ENCODE measurements at places on chromosomes 4 and X. TPM values are rescaled to one million over a fixed set of nuclear protein-coding genes. Genes with fewer than 3 reads are reported as not detected.
A peak's percentile ranks its signal among the peaks of the same experiment; 100 is the strongest.

GRCh38 chr4:169100670-169101101 is 90.6 kb upstream of the CBR4 start:
- DNase-seq = no peak

- DNase-seq = no peak
These were observed 302.0 kb downstream of the FRMPD4 start for GRCh38 chrX:12440246-12440645.

GRCh38 chr4:53616219-53616618 is 24.9 kb upstream of the LNX1 start:
- no peak for DNase-seq

ADH1C gene
- 0.13 TPM for polyA plus RNA-seq

GRCh38 chr4:108247387-108248049 is 78.8 kb upstream of the LEF1 start:
- no peak for DNase-seq

- no peak for DNase-seq
These were observed 24.9 kb upstream of the MTM1 start for GRCh38 chrX:150543230-150544155.

DNA sequence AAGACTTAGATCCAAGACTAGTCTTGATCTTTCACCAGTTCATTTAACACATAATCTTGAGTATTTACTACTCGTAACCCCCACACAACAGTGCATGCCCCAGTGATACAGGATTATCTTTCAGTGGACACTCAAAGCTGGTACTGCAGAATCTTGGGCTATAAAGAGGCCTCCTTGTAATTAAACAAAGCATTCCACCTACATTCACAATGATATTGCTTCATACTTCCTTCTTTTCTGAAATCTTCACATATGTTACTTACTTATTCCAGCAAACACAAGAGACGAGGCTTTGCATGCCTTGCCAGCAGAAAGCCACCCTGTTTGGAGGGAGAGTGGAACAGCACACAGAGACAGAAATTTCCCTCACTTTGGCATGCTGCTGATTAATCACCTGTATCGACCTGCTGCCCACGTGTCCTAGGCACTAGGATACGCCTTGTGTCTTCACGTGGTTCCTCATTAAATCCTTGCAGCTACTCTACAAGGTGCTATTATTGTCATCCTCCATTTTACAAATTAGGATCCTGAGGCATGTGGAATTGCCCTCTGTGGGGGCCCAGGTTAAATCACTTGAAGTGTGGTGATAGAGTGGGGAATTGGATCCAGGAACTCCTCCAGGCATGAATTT is 77.3 kb downstream of the FAM184B start:
- DNase-seq = no peak

CCSER1 gene
- not detected for polyA plus RNA-seq

NALF2 gene
- not detected for polyA plus RNA-seq

TCEAL6 gene
- polyA plus RNA-seq = not detected

- DNase-seq = no peak
These were observed 35.7 kb upstream of the FAM241A start for GRCh38 chr4:112109360-112110058.

DNA sequence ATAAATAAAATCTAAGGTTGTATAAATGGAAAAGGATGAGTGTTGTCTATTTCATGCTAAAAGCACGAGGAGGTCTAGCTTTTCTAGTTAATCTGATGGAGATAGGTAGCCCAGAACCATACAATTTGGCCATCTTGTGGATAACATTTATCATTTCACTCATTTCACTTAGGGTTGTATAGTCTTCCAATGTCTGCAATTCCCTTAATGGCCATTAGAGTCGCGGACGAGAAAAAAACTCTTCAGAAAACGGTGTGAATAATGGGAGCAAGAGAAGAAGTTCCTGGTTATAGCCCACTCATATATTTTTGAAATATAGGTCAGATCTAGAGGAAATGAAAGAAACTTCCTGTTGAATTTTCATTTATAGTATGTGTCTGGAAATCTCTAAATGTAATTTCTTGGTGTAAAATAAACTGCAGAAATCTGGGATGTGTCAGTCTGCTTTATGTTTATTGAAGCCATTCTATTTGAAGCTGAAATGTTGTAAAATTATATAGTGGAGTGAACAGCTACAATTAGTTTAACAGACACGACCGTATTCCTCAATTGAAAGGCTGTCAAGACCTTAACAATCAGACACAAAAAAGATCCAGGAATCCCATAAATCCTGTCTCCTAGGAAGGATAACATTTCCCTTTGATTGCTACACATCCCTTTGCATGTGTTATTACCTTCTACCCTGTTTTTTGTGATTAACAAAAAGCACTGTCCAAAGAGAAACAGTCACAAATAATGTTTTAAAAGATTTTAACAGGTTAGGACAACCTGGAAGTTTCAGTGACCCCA is 47.7 kb upstream of the MGST2 start:
- no peak for DNase-seq

DNA sequence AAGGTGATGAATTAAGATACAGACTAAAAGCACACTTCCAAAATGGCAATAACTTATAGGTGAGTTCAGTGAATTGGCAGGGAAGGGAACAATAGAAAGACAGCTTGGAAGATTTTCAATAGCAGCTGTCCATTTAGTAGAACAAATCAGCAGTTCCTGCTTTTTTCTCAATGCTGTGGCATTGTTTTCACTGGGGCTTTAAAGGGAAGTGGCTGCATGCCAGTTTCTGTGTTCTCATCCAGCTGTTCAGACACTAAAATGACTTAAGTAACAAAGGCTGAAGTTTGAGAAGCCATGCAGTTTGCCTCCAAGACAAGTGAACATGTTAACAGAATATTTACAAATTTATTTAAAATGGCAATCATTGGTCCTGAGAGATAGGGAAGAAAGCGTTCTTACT is 291.9 kb downstream of the FAM47A start:
- no peak for DNase-seq

GRCh38 chr4:53055716-53056403 is 193.7 kb downstream of the RASL11B start:
- no peak for DNase-seq

DNA sequence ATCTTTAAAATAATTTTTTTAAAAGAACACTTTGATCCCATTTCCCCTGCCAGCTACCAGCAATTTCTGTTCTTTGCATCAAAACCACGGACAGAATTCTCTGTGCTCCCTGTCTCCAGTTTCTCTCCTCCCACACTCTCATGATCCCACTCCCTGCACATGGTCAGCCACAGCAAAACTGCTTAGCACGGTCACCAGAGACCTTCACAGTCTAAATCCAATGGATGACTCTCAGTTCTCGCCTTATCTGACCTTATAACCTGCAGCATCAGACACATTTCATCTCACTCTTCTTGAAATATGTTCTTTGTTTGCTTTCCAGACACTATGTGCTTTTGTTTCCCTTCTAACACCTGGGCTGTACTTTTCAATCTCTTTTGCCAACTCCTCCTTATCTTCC is 131.5 kb downstream of the NR3C2 start:
- DNase-seq = no peak

DNA sequence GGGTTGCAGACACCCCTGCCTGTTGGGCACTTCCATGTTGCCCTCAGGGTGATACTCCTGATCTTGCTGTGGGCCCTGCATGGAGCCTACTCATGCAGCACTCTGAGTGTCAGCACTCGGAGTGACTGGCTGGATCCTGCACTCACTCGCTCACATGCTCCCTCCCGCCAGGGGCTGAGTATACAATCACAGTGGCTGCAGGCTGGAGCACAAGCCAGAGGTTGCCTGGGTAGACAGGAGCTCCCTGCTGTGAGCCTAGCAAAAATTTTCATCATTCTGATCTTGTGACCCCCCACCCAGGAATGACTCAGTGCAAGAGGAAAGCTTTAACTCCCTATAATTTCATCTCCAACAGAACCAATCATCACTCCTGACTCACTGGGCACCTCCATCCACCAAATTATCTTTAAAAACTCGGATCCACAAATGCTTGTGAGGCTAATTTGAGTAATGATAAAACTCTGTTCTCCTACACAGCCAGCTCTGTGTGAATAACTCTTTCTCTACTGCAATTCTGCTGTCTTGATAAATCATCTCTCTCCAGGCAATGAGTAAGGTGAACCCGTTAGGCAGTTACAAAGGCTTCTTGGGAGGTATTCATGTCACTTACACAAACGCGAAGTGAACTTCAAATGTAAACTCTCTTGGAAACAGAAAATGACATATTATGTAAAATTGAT is 1180.8 kb upstream of the PABPC4L start:
- no peak for DNase-seq

- DNase-seq = no peak
These were observed 11.3 kb downstream of the PNCK start for GRCh38 chrX:153662266-153662665.

GRCh38 chrX:9279234-9279544 is 185.7 kb upstream of the TBL1X start:
- DNase-seq = no peak

- no peak for DNase-seq
These were observed 188.4 kb upstream of the MBNL3 start for GRCh38 chrX:132677233-132677716.

GRCh38 chr4:15754323-15754722 is 23.8 kb upstream of the CD38 start:
- no peak for DNase-seq

DNA sequence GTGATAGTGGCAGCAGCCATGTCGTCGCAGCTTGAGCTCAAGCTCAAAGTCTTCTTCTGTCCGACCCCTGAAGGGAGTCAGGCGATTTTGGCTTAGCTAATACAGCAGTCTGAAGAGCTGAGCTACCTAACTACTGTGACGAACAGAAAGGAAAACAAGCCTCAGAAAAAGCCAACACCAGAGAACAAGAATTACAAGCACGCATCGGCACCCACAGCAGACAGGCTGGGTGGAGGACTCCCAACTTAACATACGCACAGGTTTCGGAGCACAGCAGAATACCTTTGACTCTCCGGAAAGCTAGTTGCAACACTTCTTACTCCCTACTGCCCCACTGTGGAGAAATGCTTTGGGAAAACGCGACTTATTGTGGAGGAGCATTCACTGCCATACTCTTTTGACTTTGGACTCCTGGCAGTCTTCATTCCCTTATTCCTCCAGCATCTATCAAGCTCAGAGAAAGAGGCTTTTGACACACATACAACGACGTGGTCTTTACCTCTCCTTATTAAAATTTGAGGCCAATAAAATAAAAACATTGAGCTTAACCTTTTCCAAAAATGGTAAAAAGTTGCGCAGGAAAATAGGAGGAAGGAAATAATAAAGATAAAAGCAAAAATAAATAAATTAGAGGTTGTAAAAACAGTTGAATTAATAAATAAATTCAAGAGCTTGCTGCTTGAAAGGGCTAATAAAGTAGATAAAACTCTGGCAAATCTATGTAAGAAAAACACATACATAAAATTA is 41.3 kb upstream of the GPC3 start:
- DNase-seq = no peak

GRCh38 chr4:87011340-87012034 is 76.7 kb downstream of the AFF1 start:
- peak; percentile 54 for DNase-seq

DNA sequence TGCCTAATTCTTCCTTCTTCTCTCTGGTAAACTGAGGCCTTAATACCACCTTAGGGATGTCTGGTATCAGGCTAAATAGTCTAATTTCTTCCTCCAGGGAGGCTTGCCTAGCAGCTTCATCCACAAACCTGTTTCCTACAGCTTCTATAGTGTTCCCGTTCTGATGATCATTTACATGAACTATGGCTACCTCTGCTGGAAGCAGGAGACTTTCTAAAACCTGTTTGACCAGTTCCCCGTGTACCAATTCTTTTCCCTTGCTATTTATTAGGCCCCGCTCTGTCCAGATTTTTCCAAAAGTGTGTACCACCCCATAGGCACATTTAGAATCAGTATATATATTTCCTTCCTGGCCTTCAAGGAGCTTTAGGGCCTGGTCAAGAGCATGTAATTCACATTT is 5.8 kb upstream of the USP38 start:
- no peak for DNase-seq
